Skin of body (tissue), 3 donors: ENCODE measurements at places on chromosomes 1 and 21. TPM values are rescaled to one million over a fixed set of nuclear protein-coding genes. Genes with fewer than 3 reads are reported as not detected.

DNA sequence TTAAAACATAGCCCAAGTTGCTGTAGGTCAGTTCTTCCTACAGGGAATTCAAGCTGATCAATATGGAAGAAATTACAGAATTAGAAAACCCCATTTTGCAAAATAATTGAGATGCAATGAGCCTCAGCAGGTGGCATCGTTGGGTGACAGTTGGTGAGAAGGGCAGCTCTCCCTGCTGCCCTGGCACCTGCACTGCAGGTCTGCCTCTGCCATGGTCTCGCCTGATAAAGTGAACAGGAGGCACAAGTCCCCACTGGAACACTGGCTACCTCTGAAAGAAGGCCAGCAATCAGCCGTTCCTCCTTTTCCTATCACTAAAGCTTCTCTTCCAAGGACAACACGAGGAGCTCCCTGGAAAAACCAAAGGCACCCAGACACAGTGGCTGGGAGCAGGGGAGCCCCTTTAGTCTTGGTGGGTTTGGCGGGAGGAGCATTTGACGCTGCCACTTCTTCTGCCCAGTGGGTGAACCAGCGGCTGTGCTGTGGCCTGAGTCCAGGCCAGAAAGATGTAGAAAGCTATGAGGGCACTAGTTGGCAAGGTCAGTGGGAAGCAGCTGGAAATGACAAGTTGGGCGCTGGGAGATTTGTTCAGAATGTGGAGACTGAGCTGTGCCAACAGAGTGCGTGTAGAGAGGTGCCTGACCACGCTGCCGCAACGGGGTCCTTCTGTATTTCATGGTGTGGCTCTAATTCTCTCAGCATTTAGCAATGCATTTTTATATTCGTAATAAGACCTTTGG lies 93.1 kb downstream of the RIPK4 start:
- no peak for DNase-seq

DNA sequence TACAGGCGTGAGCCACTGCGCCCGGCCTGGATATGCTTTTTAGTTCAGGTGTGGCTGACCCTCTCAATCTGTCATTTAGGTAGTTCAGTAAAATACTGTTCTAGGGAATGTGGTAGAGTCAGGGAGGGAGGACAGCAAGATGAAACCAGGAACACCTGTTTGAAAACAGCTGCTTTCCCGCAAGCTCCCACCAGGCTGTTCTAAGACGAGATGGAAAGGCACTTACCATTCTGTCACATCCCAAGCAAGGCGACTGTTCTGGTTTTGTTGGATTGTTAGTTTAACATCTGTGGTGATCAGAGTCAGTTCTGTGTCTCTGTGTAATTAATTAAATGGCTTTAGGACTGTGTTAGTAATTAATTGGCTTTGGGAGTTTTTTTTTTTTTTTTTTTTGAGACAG lies 2.9 kb downstream of the CHAF1B start:
- no peak for DNase-seq

Gene ASPM
- total RNA-seq = 16.6 TPM

Gene ADORA3
- total RNA-seq = 0.20 TPM

Gene EPS8L3
- total RNA-seq = not detected

Gene TMEM39B
- 4.7 TPM for total RNA-seq
